Stimulated activated CD8-positive, alpha-beta memory T cell treated with anti-CD3 and anti-CD28 coated beads, Interleukin-15, amount 100 ng/mL, for 1 hour (primary cell): ENCODE measurements at places on chromosomes 1 and 21.

- no peak for DNase-seq
Measured at GRCh38 chr1:230061801-230062200, 5.2 kb upstream of the GALNT2 start.

DNA sequence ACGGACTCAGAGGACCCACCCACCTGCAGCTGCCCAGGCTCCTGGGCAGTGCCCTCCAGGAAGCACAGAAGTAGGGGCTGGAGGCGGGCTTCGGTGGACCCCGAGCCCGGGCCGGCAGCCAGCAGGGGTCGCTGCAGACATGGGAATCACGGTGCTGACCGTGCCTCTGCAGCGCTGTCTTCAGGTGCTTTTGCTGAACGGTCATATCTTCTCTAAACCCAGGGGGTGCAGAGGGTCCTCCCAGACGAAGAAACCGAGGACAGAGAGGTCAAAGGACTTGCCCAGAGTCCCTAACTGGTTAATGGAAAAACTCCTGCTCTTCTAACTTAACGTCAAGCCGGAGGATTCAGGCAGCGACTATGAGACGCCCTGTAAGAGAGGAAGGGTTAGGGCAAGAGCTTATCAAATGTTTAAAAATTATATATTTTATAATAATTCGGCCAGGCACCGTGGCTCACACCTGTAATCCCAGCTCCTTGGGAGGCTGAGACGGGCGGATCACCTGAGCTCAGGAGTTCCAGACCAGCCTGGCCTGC, 21.5 kb upstream of the LEFTY2 start:
- peak; percentile 39 for DNase-seq

GRCh38 chr1:193406901-193407300, 220.5 kb upstream of the B3GALT2 start:
- no peak for DNase-seq

DNA sequence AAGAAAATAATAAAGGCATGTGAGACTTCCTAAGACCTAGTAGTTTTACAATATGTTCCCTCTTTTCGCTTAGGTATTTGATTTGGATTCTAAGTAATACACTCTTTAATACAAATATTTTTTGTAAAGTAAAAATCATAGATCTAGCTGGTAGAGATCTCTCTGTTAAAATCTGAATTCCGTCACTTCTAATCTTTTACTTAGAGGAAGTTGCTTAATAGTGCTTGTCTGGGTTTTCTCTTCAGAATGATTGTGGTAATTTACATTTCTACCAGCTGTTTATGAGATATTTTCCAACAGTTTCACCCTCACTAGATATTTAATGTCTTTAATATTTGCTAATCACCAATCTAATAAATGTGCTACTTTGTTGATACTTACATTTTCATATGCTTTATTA, 23.3 kb downstream of the RBM11 start:
- no peak for DNase-seq

DNA sequence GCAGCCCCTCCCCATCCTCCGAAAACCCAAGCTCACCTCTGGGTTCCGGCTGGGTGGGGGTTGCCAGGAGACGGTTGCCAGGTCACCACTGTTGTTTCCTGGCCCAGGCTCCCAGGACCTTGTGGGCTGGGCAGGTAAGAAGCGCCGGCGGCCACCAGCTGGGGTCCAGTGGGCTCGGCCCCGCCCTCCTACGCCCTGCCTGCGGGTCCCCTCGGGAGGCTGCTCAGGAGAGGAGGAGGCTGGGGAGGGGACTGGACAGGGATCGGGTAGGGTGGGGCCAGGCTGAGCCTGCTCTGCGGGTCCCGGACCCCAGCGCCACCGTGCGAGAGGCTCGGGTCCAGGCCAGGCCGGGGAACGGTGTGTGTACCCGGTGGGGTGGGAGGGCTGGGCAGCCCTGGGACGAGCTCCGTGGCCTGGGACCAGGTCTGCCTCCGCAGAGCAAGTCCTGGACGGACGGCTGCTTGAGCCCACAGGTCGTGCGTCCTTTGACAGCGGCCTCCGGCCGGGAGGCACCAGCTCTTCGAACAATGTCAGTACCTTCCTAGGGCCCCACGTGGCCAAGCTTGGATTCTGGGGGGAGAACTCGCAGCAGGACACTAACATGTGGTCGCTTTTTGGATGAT, at the start of gene TTLL10:
Gene TTLL10, plus strand, starts transcription at position 88 of the 623 bp plus-strand sequence. CDS start 5,336 bp downstream, outside the sequence.
- DNase-seq: peak; percentile 31

DNA sequence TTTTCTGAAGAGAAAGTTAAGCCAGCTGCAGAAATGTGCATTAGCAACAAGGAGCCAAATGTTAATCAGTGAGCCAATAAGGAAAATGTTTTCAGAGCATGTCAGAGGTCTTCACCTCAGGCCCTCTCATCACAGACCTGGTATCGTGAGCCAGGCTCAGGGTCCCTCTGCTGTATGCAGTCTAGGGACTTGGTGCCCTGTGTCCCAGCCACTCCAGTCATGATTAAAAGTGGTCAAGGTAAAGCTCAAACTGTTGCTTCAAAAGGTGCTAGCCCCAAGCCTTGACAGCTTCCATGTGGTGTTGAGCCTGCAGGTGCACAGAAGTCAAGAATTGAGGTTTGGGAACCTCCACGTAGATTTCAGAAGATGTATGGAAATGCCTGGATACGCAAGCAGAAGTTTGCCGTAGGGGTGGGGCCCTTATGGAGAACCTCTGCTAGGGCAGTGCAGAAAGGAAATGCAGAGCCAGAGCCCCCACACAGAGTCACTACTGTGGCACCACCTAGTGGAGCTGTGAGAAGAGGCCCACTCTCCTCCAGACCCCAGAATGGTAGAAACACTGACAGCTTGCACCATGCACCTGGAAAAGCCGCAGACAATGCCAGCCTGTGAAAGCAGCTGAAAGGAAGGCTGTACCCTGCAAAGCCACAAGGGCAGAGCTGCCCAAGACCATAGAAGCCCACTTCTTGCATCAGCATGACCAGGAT, 1128.7 kb downstream of the AMY1C start:
- DNase-seq: no peak

DNA sequence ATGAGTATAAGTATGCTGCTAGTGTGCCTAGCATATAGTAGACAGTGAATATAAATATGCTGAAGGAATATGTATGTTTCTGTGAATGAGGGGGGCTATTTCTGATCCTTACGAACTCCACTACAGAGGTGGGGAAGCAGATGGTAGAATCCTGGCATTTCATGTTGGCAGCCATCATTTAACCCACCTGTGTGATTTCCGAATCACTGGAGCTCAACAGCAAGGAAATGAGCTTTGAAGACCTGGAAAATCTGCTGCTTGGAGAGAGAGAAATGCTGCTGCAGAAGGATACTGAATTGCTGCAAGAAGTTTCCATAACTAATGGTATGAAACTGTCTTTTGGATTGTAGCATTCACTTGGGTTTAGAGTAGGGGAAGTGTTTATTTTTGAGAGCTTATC, 83.5 kb downstream of the RABGAP1L start:
- DNase-seq: no peak

DNA sequence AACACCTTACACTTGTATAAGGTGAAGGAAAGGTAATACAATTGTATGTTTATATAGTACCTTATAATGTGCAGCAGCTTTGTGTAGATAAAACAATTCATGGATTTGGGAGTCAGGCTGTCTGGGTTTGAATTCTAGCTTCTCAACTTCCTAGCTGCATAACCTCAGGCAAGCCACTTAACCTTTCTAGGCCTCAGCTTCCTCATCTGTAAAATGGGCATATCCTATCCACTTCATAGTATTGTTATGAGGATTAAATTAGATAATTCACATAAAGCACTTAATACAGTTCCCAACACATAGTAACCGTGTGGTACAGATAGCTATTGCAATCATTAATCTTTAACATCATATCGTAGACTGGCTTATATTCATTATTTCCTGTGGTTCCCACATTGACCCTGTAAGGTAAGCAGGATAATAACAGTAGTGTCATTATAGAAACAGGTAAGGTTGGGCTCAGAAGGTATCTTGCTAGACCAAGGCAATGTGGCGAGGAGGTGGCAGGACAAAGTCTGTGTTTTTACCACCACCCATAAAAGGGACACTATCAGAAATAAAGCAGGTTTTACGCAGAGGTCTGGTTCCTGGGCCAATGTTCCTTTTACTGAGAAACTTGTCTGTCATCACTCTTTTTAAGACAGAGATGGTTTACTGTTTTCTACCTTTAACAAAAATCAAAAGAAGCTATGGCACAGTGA, 334.1 kb downstream of the RRAGC start:
- no peak for DNase-seq

DNA sequence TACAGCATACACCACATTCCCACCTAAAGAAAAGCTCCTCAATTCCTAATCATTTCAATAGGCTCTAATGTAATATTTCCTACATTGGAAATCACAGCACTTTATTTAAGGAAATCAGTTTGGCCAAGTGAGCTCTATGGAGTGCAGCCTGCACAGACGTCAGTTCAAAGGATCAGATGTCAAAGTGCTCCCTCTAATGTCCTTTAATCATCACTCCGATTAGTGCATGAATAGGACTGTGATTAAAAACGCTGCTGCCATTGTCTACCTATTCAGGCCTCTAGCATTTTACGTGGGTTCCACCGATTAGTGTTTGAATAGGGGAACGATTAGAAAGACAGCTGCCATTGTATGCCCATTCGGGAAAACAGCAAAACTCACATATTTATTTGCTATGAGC, 50.2 kb downstream of the DPYD start:
- no peak for DNase-seq

DNA sequence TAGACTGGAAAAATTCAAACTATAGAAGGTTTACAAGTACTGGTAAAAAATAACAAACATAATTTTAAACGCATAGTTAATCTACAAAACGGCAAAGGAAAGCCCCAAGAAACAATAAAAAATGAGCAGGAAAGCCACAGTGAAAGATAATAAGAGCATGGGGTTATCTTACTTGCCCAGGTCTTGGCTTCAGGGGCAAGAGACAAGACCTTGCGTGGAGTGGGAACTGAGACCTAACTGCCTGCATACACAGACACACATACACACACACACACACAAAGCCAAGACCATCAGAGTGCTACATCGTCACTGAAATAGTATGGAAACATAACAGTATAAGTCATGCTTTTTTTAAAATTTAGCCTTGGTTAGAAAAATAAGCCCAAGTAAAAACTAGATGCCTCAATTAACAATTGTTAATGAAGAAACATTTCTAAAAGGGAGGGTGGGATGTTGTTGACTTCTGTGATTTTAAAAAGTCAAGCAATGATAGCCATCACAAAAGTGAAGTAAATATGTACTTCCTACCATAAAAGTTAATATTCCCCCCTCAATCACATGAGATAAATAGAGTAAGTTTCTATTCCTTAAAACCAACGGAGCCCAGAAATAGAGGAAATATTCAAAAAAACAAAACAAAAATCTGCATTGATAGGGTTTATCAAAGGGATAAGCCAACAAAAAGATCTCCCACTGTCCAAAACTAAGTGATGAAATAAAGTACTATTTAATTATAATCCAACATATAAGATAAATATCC, 29.4 kb upstream of the CRP start:
- DNase-seq: no peak

DNA sequence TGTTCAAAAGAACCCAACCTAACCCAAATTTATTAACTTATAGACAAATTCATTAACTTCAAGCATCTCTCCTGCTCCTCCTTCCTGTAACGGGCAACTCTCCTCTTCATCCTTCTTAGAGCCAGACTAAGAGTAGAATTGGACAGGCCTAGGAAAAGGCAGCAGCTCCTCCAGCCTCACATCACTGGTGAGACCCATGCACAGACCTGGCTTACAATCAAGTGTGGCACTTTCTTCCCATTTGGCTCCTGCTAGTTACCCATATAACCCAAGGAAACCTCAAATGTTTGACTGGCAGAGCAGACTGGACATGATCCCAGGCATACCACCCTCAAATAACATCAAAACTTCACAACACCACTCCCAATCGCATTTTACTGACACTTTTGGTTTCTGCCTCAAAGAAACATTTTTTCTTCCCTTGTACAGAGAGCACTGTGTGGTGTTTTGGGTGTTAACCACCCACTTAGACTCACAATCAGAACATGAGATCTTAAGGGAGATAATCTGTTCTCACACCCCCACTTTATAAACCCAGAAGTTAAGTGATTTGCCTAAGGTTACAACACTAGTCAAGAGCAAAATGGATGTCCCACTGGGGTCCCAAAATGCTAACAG, 101.4 kb downstream of the SIPA1L2 start:
- no peak for DNase-seq

- DNase-seq: no peak
Measured at GRCh38 chr1:89928506-89928905, 66.4 kb upstream of the ZNF326 start.

DNA sequence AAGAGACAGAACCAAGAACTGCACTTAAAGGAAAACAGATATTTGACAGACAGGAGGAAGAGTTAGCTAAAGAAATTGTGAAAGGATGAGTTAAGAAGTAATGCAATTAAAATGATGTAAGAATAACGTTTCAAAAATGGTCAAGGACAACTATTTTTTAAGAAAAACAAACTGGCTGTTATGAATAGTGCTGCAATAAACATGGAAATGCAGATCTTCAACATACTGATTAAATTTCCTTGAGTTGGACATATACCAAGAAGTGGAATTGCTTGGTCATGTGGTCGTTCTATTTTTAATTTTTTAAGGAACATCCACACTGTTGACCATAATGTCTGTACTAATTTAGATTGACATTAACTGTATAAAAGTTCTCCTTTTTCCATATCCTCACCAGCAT, 23.1 kb upstream of the PHTF1 start:
- DNase-seq: no peak

- no peak for DNase-seq
Measured at GRCh38 chr1:114702737-114703136, 7.4 kb upstream of the AMPD1 start.

GRCh38 chr1:7207875-7208646, 422.8 kb downstream of the CAMTA1 start:
- DNase-seq: no peak

DNA sequence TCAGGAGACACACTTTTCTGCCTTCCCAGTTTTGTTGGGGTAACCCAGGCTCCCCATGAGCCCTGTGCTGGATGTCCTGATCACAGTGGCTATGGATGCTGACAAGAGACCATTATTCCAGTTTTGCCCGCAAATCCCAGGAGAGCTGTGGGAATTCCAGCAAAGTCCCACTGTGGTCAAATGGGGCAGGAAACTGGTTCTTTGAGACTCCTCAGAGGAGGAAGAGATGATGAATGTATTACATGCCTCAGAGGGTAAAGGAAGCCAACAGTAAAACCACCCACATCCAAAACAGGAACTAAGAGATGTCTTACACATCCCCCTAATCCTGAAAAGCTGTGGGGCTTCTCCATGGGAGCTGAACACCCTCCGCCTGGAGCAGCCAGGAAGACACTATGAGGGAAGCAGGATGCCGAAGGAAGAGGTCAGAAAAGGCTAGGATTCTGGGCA, 12.8 kb upstream of the MPZL1 start:
- DNase-seq: no peak
